NCI-H1092 (cell line): ENCODE measurements at places on chromosomes 12 and 14.

DNA sequence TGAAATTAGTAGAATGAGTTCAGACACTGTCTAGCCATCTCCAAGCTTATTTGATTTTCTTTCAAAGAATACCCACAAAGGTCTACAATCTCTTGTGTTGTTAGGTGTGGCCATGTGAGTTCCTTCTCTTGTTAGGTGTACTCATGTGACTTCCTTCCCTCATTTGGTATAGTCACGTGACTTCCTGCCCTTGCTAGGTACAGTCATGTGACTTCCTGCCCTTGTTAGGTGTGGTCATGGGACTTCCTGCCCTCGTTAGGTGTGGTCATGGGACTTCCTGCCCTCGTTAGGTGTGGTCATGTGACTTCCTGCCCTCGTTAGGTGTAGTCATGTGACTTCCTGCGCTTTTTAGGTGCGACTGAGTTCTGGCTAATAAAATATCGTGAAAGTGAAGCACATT, 179.6 kb downstream of the TMX1 start:
- no peak for DNase-seq

- no peak for DNase-seq
These were observed 4.3 kb upstream of the BRMS1L start for GRCh38 chr14:35821564-35822411.

DNA sequence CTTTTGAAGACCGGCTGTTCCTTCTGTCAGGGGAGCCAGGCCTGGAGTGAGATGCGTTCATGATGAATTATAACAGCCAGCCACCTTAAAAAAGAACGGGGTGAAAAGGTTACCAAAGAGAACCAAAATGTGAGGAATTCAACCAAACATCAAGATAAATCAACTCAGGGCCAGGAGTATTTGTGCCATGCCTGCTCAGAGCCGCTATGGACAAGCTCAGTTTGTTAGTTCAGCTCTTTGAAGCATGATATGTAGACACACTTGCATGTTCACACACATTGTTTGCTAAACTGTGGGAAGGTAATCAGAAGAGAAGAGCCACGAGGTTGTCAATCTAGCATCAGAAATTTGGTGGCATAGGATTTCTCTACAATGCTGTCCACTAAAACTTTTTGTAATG, 367.4 kb upstream of the TBX3 start:
- no peak for DNase-seq

- no peak for DNase-seq
These were observed 905 bp upstream of the CIPC start for GRCh38 chr14:77097006-77097699.

- no peak for DNase-seq
These were observed 128.6 kb downstream of the MED13L start for GRCh38 chr12:116148844-116149243.

DNA sequence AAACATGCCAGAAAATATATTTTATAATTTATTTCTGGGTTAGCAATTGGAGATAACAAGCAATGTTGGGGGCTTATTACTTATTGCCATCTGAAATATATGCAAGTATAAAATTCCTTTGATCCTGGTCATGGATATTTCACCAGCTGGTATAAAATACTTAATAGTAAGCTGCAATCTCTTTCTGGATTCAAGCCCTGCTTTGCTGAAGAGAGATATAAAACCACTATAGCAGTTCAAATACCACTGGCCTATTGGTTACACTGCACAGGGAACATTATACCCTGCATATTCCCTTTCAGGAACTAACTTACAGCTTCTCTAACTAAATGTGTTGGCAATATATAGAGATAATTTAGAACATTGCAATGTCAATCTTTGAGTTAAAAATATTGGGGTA, 546.2 kb upstream of the ATP2B1 start:
- no peak for DNase-seq

GRCh38 chr14:66496188-66496807, 10.1 kb downstream of the CCDC196 start:
- no peak for DNase-seq

DNA sequence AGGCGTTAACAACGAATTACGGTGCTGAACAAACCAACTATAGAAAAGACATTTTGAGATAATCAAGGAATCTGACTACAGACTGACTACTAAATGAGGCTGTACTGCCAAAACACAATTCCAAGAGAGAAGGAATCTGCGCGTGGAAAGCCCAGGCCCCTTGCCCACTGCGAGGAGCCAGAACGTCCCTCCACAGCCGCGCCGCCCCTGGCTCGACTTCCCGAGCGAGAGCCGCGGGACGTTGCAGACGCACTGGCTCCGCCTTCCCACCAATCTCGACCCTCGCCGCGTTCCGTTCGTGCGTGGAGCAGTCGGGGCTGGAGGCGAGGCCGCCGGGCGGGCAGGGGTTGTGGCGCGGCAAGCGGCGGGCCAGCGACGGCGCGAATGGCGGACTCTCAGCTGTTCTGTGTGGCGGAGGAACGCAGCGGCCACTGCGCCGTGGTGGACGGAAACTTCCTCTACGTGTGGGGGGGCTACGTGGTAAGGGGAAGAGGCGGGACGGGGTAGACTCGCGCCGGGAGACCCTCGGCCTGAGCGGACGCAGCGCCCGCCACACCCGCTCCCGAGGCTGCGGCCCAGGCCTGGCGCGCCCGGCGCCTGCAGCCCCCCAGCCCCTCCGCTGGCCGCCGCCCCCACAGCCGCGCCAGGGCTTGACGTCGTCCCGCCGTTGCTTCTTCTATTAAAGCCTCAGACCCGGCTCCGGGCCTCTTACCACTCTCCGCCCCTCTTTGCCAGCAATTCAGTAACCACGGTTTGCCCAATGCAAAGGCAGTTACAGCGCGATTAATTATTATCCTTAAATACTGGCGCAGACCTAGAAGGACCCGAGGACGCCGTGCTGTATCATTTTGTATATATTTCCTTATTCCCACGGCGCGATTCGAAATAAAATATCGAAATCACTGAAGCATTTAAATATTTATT, at the start of gene KLHDC1:
KLHDC1 (plus strand) TSS at position 310 of the 924 bp plus-strand sequence; CDS start at position 385, 75 bp downstream.
- peak; percentile 80 for DNase-seq

- no peak for DNase-seq
These were observed 163.2 kb upstream of the C14orf180 start for GRCh38 chr14:104416383-104416782.

GRCh38 chr12:47903927-47904712, 674 bp downstream of the VDR start:
- no peak for DNase-seq

DNA sequence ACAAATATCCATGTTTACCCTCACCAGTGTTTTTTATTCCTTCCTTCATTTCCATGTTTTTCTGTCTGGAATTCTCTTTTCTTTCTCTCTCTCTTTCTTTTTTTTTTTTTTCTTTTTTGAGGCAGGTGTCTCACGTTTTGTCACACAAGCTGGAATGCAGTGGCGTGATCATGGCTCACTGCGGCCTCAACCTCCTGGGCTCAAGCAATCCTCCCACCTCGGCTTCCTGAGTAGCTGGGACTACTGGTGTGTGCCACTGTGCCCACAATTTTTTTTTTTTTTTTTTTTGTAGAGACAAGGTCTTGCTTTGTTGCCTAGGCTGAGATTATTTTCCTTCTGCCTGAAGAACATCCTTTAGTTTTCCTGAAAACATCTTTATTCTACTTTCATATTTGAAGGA, 15.0 kb upstream of the AMIGO2 start:
- no peak for DNase-seq

DNA sequence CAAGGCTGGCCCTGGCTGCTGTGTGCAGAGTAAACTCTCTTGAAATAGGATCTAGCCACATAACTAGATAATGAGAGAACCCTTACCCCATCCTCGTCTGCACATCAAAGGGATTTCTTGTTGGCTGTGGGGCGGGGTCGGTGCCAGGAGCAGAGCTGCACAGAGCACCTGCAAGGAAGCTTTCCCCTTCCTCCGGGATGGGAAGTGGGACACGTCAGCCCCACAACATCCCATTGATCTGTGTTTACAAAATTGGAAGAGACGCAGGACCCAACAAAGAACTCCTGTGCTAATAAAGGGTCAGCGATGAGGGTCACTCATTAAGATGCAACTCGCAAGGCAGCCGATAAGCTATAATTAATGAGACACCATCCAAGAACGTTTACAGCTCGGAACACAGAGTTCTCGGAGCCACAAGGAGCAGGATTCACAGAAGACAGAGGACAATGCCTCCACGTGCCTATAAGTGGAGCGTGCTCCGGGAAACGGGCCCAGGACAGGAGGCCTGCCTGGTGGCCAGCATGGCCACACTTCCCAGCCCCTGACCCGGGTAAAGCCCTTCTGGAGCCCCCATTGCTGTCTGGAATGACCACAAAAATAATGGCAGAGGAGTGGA, 171.5 kb downstream of the SLC15A4 start:
- DNase-seq, result no peak

DNA sequence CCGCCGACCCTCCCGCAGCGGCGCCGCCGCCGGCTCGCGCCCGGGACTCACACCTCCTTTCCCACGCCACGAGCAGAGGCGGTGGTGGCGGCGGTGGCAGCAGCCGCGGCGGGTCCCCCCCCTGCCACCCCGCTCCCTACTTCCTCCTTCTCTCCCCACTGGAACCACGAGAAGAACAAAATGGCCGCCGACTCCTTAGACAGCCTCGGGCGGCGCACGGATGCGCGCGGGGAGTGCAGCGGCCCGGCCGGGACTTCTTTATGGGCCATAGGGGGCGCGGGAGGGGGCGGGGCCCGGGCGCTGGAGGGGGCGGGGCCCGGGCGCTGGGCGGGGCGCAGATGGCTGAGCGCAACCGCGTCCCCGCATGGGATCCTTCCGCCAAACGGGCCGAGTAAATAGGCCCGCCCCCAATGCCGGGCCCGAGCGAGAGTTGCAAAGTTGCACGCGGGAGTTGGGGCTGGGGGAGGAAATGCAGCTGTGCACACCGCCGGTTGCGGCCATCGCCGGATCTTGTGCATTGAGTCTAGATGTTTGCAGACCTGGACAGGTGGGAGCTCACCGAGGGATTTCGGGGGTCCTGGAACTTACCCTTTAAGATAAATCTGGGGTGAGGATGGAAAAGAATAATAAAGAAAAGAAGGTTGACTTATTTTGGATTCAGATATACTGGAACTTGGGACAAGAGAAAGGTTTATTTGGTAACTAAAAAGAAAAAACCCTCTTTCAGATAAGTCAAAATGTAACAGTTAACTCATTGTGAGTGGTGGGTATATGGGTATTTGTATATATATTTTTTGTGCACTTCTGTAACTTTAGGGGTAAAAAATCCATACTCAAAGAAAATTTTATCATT, at the start of gene PPP1CC:
PPP1CC (minus strand) TSS at position 174 of the 853 bp plus-strand sequence. CDS start 184 bp downstream, outside the sequence.
- peak; percentile 90 for DNase-seq

GRCh38 chr14:26926585-26926984, 328.8 kb upstream of the NOVA1 start:
- DNase-seq, result no peak

DNA sequence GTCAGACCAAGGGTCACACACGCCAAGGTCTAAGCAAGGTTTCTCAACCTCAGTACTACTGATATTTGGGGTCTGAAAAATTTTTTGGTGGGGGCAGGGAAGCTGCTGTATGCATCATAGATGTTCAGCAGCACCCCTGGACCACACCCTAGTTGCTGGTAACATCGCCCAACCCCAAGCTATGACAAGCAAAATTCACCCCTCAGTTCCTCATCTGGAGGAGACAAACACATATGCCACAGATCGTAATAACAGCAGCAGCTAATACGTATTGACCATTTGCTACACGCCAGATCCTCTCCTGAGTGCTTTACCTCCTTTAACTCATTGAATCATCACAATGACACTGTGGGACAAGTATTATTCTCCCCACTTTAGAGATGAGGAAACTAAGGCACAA, 46.4 kb downstream of the ACTN1 start:
- DNase-seq, result no peak

- no peak for DNase-seq
These were observed 210.6 kb upstream of the ABCD2 start for GRCh38 chr12:39830171-39830570.

GRCh38 chr14:30706704-30707103, 84.6 kb downstream of the SCFD1 start:
- DNase-seq, result no peak

DNA sequence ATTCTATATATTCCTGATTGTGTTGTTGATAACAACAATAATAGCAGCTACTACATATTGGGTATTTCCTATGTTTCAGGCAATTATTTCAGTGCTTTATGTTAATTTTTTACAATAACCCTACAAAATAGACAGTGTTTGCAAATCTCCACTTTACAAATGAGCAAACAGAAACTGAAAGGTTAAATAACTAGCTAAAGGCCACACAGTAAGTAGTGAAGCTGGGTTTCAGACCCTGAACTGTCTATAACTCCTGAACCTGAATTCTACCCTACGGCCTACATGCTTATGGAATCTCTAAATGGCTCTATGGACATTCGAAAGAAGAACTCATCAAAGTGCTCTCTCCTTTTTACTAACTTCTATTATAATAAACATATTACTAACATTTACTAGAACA, 19.7 kb upstream of the NUDT4 start:
- DNase-seq, result no peak

- DNase-seq, result no peak
These were observed 146.4 kb downstream of the FOXN3 start for GRCh38 chr14:89270439-89271227.

GRCh38 chr12:25903603-25904245, 54.8 kb upstream of the RASSF8 start:
- DNase-seq, result no peak

- DNase-seq, result no peak
These were observed 124.4 kb downstream of the SLC15A5 start for GRCh38 chr12:16152885-16153673.

DNA sequence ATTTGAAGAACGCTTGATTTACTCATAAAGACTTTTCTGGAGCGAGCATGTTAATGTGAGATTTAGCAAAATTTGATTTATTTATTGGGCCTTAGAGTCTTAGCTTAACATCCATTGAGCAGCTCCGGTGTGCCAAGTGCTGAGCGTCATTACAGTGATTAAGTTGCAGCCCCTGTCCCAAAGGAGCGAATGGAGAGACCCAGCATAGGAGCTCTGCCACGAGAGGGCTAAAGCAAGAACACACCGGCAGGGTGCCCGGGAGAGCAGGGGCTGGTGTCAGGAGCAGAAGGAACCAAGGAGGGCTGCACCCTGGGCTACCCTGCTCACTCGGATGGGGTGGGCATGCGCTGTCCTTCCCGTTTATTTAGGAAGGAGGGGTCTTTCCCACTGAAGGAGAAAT, 50.6 kb downstream of the PPP2R5C start:
- no peak for DNase-seq

- peak; percentile 3 for DNase-seq
These were observed 2.3 kb upstream of the HSPB8 start for GRCh38 chr12:119176267-119177055.

DNA sequence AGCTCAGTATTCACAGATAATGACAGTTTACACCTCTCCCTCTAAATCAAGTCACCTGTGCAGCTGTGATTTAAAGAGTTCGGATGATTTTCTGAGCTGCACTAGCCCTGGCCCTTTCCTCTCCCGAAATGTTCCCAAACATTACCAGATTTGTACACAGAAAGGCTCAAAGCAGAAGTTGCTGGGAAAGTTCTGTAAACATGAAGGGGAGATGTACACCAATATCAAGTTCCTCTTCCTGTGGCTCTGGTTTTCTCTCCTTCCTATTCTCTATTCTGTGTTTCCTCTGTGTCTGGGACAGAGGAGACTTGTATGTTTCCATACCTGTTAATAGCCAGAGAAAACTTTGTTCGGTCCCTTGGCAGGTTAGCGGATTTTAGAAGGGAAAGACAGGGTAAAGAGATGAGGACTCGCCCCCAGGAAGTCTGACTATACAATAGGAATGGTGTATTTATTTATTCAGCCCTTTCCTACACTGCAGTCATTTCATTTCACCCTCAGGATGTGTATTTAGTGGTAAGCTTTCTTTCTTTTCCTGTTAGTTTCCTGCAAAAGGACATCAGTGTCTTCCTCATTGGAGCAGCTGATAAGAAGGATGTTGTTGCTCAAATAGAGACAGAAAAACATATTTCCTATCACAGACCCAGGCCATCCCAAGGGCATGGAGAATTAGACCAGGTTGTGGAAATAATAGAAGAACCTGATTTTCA, 7.6 kb upstream of the NUMB start:
- DNase-seq, result no peak
